ENCODE measurements at places on chromosomes 16 and 17.
A peak's percentile ranks its signal among the peaks of the same experiment; 100 is the strongest.

- DNase-seq: no peak
These were observed 10.0 kb upstream of the NAGLU start for GRCh38 chr17:42526031-42526444.

GRCh38 chr17:964876-965275, 14.7 kb downstream of the NXN start:
- no peak for DNase-seq

- DNase-seq: no peak
These were observed 12.8 kb downstream of the G6PC3 start for GRCh38 chr17:44083250-44083849.

GRCh38 chr17:2124391-2124790, 69.5 kb downstream of the HIC1 start:
- no peak for DNase-seq

- DNase-seq: no peak
These were observed 2.7 kb downstream of the B9D1 start for GRCh38 chr17:19359856-19360255.

GRCh38 chr17:75370286-75370915, 35.1 kb downstream of the GRB2 start:
- peak; percentile 48 for DNase-seq

DNA sequence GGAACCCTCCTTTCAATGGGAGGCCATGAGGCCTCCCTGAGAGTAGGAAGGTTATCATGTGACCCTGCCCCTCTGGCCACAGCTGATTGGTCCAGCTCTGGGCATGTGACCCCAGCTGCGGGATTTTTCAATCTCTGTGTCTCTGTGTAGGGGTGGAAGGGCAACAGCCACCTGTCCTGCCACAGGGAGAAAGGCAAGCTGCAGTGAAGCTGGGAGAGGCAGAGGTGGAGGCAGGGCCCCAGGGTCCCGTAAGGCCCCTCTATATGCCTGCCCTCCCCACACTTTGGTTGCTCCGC, 10.9 kb downstream of the DNAAF8 start:
- no peak for DNase-seq

DNA sequence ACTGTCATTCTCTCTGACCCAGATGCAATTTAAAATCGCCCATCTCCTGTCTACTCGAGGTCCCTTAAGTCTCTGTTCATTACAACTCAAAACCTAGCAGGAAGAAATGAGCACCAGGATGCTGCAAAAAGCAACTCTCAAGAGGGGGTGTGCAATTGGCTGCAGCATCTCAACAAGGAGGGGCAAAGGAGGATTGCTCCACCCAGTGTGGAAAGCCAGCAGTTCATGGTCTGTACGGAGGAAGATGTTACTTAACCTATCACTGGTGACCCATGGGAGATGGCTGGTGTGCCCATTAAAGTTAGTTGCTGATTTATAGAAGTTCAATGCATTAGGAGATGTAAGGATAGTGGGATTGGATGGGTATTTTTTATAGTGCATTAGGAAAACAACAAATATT, 147.4 kb downstream of the CDK5R1 start:
- DNase-seq: no peak

DNA sequence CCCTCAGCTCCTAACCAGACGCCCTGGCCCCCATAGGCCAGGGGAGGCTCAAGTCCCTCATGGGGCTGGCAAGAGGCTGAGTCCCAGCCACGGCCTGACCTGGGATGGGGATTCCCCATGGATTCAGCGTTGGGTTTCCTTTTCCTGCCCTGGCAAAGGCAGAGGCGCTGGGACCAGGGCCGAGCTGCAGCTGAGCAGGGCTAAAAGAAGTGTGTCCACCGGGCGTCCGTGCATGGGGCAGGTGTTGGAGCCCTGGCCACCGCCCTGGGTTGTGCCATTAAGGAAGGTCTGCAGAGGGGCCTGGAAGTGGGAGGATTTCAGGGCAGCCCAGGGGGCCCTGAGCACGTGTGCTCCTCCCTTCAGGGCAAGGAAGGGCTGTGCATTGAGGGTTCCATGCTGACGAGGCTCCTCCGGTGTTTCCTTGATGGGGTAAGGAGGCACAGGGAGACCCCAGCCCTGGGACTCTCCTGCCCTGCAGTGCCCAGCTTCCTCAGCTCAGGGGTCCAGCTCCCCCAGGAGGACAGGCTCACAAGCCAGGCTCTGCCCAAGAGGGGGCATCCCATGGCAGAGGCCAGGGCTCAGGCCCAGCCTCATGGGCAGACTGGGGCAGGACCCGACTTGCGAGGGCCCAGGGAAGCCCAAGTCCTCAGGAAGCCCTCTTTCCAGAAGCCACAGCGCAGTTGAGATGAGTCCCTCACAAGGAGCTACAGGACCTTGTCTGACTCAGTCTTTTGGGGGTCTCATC, 10.1 kb downstream of the TBC1D26 start:
- DNase-seq: no peak

DNA sequence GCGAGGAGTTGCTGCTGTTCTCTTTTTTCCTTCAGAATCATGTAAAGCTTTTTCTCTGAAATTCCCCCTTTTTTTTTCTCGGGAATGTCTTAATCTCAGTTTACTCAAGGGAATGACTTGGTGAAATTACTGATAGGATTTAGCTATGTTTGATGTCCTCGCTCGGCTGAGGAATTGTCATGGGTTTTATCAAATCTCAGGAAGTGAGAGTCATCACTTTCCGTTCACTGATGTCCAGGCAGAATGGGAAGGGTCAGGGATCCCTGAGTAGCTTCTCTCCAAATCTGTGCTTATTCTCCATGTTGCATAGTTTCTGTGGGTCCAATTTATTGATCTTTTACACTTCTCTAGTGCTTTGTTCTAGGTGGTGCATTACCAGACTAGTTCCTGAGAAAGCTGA, 6.3 kb downstream of the IGSF6 start:
- no peak for DNase-seq

- DNase-seq: peak; percentile 74
These were observed 2.4 kb downstream of the CACNG4 start for GRCh38 chr17:66966704-66967418.

GRCh38 chr16:78926723-78927210, 673.8 kb downstream of the MAF start:
- no peak for DNase-seq

DNA sequence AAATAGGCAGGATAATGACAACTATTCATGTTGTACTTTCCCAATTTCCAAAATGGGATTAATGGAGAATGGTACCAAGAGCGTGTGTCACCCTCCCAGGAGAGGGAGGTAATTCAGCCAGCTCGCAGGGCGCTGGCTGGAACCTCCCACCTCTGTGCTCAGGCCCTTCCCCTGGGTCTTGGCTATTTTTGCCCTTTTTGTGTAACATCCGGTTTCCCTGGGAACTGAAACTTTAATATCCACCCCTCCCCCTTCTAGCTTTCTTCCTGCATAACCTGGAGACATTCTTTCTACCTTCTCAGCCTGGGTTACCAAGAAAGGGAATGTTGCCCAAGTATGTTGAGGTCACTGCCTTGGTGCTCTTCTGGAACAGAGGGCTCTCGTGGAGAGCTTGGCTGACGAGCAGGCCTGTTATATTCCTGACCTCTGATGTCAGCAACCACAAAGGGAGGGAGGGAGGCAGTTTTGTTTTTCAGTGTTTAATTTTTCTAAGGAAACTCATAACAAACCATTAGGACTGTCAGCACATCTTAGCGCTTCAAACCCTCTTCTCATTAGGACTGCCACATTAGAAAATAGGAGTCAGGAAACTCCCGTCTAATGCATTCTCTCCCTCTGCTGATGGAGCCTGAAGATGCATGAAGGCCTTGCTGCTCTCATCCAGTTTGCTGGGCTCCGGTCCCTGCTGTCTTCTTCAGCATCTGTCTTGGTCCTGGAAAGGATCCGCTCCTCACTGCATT, 25.6 kb downstream of the ITGB3 start:
- peak; percentile 15 for DNase-seq

DNA sequence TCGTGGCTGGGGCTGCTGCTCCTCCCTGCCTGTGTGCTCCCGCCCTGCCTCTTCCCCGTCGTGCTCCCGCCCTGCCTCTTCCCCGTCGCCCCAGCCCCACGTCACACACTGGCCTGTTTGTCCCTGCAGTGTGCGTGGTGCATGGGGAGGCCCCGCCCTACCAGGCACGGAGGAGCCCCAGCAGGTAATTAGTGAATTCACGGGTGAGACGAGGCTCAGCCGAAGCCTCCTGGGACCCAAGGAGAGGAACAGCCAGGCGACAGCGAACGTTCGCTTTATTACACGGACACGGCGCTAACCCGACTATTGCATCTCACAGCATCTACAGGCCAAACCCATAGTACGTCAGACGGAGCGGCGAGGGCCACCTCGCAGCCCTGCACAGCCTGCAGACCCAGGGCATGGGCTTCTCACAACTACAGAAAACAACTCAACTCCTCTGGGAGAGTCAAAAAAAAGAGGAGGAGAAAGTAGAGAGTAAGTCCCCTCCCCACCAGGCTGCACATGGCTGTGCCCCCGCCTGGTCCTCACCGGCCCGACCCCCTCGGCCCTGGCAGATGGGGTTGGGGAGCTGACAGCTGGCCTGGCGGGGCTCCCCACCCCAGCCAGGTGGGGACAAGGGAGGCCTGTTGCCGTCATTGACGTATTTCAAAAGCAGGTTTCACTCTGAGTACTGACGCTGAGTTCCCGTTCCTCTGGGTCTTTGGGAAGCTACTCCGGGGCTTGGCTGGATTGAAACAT, 4.3 kb upstream of the PABPN1L start:
- no peak for DNase-seq

- DNase-seq: no peak
These were observed 145.2 kb downstream of the WSCD1 start for GRCh38 chr17:6215071-6216035.

- DNase-seq: no peak
These were observed 166.0 kb upstream of the CDH13 start for GRCh38 chr16:82460766-82461165.

DNA sequence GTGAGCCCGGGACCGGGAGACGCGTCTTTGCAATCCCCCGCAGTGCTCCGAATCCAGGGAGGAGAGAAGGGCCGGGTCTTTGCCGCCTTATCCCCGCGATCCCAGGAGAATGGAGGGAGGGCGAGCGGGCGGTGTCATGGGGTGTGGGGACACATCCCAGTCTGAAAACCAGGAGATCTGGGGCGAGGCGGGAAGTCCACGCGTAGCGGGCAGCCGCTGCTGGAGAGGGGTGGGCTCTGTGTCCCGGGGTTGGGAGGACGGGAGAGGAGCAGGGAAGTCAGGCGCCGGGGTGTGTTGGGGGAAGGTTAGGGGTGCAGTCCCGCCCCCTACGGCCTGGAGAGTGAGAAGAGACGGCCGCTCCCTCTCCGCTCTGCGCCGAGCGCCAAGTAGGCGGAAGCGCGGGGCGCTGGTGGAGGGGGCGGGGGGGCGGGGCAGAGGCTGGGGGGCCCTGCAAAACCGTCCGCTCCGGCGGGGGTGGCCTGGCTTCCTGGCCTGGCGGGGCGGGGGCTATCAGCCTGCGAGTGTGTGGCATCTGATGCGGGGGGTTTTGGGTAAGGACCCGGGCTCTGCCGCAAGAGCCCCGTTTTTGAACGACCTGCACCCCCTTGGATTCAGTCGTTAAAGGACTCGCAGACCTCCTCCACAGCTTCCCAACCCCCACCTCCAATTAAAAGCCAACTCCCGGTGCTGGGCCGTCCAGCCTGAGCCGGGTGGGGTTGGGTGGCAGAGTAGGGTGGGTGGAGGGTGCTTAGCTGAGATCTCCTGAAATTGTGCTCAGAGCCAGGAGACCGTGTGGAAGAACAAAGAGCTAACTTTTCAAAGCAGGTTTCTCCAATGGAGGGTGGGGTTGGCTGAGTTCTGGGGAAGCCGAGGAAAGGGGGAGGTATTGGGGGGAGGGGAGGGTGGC, 654 bp downstream of the LASP1 start:
- DNase-seq: no peak

GRCh38 chr17:28227316-28228108, 91.5 kb upstream of the TMEM97 start:
- no peak for DNase-seq

GRCh38 chr16:19677402-19677801, 40.6 kb downstream of the KNOP1 start:
- no peak for DNase-seq

- DNase-seq: no peak
These were observed 470 bp downstream of the MLYCD start for GRCh38 chr16:83899272-83899897.

GRCh38 chr16:67902831-67903230, 9.8 kb downstream of the PSKH1 start:
- DNase-seq: no peak

GRCh38 chr17:57522042-57523005, 222.8 kb downstream of the CCDC182 start:
- DNase-seq: no peak

DNA sequence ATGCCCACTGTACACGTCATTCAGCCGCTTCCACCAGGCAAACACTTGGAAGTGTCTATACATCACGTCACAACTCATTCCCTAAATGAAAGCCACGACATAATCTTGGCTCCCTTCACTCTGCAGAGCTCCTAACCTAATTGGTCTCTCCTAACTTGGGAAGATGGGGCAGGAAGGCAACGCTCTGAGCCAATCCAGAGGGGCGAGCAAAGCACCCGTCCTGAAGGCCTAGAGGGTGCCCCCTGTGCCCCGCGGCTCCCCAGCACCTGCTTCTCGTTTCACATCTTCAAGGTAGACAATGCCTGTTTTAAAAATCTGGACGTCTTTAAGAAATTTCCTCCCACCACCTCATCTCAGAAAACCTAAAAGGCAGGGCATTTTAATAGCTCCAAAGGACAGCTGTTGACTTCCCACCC, 1.0 kb downstream of the CSNK2A2 start:
- DNase-seq: peak; percentile 13

GRCh38 chr16:48123104-48123788, 32.5 kb downstream of the ABCC12 start:
- peak; percentile 83 for DNase-seq

- no peak for DNase-seq
These were observed 36.8 kb upstream of the ZNF469 start for GRCh38 chr16:88345721-88346560.

DNA sequence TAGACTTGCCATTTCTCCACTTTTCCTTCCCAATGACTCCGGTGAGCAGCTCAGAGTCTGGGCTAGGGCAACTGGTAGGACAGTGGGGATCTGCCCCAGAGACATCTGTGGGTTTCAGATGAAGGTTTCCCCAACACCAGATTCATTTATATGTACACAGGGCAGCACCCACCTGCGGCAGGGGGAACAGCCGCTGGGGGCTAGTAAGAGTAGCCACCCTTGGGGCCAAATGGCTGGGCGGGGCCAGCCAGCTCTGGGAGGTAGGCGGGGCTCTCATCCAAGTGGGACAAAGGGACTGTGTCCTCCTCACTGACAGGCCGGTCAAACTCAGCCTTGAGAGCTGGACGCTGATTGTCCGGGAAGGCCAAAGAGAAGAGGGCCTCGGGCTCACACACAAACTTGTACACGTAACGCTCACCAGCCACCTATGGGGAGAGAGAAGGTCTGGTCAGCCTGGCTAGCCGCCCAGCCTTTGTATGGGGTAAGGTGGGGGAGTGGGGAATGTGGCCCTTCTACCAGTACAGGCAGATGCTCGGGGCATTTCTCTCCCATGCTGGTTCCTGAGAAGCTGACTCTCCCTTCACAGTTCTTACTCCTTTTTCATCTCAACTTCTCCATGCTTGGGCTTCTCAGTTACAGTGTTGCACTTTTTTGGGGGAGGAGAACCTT, 17.7 kb downstream of the ETV4 start:
- DNase-seq: no peak

Measured in putamen (tissue), 1 donor.